ENCODE measurements at places on chromosomes 11 and 22.

DNA sequence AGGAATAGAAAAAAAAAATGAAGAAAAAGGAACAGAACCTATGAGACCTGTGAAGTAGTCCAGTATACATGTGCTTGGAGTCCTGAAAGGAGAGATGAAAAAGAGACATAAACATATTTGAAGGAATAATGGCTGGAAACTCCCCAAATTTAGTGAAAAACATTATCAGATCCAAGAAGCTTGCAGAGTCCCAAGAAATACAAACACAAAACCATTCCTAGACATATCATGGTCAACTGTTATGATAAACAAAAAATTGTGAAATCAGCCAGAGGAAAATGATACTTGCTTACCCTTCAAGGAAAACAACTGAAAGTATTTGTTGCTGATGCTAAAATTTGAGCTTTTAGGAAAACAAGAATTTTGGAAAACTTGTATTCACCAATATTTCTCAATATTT lies 250.1 kb downstream of the DDX10 start:
- peak; percentile 26 for DNase-seq

DNA sequence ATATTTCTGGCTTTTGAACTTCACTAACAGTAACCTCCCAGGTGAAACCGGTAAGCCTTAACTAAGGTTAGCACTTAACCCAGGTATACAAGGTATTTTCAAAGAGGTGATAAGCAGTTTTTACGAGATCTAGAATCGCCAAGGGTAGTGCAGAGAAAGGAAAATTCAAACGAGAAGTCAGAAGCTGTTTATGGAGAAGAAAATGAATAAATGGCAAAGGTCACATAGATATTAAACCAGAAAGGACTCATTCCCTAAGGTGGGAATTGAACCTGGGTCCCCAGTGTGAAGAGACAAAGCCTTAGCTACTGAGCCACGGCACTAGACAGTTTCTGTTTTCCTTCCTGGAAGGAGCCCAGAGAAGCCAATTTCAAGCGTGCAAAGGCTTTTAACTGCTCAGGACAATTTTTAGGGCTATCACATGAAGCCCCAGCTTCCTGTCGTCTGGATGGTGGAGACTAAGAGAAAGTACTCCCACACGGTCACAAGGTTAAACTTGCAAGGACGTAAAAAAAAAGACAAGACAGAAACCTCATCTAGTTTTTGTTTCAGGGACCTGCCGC lies 5.7 kb upstream of the C1QTNF6 start:
- peak; percentile 97 for DNase-seq

GRCh38 chr11:86586307-86586706 lies 86.1 kb downstream of the ME3 start:
- no peak for DNase-seq

GRCh38 chr11:46471943-46472661 lies 80.5 kb upstream of the CHRM4 start:
- DNase-seq: no peak

- no peak for DNase-seq
These were observed 67.2 kb upstream of the RCN1 start for GRCh38 chr11:32023370-32024305.

DNA sequence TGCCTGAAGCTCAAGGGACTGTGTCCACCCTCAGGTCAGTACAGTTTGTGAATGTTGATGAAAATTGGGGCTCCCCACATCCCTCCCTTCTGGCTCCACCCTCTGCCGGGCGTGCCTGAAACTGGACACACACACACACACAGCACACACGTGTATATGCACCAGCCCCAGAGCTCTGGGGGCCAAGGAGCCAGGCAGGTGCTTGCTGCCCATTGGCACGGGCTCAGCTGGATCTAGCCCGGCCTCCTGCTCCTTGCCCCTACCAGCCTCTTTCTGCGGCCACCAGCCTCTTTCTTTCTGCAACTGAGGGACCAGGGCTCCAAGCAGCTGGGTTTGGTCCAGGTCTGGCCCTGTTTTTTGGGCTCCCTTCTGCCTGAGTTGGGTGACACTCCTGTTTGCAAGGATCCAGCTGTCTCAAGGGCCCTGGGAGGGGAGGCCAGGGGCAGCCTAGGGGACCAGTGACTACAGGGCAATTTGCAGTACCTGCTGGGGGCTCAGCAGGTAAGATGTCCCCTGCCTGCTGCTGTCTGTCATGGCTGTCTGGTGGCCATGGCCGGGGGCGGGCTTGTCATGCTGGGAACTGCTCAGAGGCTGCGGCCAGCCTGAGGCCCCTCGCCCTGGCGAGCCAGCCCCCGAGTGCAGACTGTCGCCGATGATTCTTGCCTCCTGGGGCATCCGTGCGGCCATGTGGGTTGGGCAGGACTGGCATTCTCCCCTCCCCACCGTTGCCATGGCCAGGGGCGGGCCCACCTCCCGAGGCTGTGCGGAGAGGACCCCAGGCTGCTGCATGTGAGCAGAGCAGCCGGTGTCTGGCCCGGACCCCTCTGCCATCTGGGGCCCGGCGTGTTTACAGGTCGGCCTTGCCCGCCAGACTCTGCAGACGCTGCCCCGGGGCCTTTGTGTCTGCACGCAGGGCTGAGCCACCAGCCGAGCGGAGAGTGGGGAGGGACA lies 51.5 kb upstream of the PPARA start:
- no peak for DNase-seq

DNA sequence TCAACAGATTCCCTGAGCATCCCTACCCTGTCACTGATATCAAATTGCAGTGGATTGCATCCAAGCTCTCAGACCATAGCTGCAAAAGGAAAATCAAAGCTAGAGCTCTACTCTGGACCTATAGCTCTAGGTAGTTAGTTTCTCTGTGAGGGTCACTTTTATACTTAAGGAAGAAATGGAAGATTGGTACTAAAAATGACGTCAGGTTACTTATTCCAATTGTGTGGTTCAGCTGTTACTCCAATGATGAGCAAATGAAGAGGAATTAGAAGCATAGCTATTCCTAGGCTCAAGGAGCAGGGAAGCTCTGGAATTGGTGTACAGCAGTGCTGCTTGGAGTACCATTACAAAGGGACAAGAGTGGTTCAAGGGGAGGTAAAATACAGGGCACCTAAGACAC lies 36.4 kb upstream of the GLYATL1 start:
- DNase-seq: no peak

GRCh38 chr11:47161134-47161854 lies 15.4 kb downstream of the ARFGAP2 start:
- DNase-seq: peak; percentile 70

GRCh38 chr22:39530692-39531331 lies 1.7 kb downstream of the RPS19BP1 start:
- DNase-seq: peak; percentile 86

DNA sequence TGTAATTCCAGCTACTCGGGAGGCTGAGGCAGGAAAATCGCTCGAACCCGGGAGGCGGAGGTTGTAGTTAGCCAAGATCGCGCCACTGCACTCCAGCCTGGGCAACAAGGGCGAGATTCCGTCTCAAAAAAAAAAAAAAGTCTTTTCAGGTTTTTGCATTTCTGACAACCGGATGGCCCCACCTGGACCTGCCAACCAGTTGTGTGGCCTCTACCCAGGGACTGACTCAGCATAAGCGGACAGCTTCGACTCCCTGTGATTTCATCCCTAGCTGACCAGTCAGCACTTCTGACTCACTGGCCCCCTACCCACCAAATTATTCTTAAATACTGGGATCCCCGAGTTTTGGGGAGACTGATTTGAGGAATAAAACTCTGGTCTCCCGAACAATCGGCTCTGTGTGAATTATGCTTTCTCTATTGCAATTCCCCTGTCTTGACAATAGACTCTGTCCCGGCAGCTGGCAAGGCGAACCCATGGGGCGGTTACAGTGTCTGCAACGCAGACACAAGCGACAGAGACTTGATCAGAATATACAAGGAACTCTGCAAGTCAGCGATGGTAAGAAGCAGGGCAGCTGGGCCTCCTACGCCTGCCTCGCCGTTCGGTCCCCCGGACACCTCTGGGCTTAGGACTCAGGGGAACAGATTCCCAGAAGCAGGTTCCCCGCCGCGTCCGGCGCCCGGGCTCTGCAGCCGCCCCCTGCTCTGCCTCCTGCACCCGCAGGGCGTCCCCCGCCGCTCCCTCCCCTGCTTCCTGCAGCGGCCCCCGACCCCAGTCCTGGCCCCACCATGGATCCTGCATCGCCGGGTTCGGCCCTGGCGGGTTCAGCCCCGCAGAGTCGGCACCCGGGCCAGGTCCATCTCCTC lies 741 bp upstream of the TALDO1 start:
- DNase-seq: no peak

- DNase-seq: peak; percentile 36
These were observed 725 bp downstream of the ARHGAP42 start for GRCh38 chr11:100687630-100688395.

GRCh38 chr22:37187891-37188761 lies at the start of gene C1QTNF6:
Gene C1QTNF6 (minus strand): TSS chr22:37188247. CDS start chr22:37188213, 34 bp downstream.
- DNase-seq: peak; percentile 68

DNA sequence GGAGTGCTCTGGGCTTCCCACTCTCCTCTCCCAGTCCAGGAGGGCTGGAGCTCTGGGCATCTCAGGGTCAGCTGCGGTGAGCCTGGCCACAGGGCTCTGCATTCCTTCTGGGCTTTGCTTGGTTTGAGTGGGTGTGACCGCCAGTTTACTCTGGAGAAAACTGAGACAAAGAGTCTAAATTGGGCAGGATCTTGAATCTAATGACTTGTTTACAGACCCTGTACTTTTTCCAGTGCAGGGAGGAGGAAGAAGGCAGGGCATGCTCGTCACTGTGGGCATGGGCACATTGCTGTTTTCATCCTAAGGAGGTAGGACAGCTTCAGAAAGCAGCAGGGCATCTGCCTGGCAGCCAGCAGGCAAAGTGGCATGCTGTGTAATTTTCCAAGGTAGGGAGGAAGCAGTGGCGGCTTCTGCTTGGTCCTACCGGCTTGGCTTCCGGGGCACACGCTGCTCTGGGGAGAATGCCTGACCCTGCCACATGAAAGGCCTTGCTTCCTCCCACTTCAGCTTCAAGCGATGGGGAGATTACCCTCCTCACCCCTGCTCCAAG lies 22.9 kb downstream of the FLI1 start:
- no peak for DNase-seq

DNA sequence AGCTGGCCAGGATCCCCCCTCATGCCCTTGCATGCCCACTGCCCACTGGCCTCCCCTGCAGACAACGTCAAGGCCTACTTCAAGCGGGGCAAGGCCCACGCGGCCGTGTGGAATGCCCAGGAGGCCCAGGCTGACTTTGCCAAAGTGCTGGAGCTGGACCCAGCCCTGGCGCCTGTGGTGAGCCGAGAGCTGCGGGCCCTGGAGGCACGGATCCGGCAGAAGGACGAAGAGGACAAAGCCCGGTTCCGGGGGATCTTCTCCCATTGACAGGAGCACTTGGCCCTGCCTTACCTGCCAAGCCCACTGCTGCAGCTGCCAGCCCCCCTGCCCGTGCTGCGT lies 7.9 kb downstream of the AIP start:
- no peak for DNase-seq

DNA sequence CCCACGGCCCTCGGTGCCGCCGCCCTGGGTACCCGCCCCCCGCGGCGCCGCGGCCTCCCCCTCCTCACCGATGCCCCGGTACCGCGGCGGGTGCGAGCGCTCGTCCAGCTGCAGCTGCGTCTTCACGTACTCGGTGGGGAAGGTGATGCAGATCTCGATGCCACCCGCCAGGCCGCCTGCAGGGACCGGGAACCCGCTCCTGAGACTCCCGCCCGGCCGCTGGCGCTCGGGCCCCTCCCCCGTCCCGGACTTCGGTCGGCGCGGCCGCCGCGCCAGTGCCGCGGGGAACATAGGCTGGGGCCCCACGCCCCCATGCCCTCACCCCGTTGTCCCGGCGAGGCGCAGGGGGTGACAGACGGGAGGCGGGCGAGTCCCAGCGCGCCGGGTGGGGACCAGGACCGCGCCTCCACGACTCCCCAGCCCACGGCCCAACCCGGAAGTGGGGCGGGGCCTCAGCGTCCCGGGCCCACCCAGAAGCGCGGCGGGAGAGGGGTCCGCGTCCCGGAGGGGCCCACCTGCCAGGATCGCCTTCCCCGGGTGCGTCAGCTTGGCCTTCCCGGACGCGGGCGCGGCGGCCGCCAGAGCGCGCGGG lies 375 bp downstream of the SLC25A1 start:
- peak; percentile 70 for DNase-seq

DNA sequence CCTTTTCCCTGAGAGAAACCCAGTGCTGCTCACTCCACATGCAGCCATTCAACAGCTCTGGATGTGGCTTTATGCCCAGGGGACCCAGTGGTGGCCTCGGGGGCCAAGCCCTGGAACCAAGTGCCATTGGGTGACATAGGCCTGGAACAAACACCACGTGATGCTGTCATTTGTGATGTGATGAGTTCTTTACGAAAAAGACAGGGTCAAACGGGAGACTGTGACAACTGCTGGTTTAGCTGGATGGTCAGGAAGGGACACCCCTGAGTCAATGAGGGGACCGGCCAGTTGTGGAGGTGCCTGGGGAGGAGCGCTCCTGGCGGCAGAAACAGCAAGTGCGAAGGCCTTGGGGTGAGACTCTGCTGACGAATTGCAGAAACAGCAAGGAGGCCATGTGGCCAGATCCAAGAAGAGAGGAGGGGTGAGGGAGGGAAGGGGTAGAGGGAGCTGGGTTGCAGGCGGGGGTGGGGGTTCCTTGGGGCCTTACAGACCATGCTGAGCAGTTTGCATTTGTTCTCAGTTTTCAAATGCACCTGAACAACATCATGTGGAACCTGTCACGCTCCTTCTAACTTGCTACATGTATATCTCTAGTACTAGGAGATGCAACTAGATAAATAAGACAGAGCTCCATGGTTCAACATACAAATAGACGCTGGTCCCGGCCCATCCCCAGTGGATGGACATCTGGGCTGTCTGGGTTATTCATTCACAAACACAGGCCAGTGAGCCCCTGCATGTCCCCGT lies 56.1 kb downstream of the IGLL5 start:
- DNase-seq: no peak

DNA sequence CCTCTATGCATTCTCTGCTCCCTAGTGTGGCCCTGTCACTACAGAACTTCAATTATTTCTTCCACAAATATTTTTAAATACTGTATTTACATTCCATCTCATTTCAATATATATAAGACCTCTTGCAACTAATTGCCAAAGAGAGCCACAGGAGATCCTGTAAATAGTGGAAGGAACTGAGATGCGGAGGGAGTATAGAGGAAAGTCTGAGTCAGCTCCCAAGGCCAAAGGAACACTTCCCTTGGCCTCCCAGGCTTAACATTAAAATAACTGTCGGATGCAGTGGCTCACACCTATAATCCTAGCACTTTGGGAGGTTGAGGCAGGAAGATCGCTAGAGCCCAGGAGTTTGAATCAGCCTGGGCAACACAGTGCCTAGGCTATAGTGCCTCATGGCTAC lies 31.2 kb downstream of the RBFOX2 start:
- no peak for DNase-seq

- DNase-seq: peak; percentile 91
These were observed 118.7 kb downstream of the C11orf58 start for GRCh38 chr11:16857186-16857585.

- no peak for DNase-seq
These were observed 38.7 kb upstream of the SWAP70 start for GRCh38 chr11:9625162-9625561.

DNA sequence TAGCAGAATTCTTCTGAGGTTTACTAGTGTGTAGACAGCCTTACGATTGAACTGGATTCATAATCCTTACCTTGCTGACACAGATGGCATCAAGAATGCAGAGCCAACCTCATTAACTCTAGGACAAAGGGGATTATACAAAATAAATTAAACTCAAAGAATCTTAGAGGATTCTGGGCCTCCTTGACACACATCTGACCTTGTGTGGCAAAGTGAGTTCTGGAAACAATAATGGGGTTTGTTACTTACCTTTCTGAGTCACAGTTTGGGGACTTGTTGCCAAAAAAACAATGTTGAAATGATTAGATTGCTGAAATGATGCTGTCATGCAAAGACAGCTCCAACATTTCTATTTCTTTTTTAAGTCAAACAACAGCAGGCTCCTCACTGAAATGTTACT lies 179.1 kb upstream of the ISX start:
- no peak for DNase-seq

GRCh38 chr11:82981852-82982251 lies 80.3 kb downstream of the DDIAS start:
- no peak for DNase-seq

Measured in OCI-M1 (cell line).